ENCODE measurements at places on chromosomes 16 and 17. TPM values are rescaled to one million over a fixed set of nuclear protein-coding genes. Genes with fewer than 3 reads are reported as not detected.

DNA sequence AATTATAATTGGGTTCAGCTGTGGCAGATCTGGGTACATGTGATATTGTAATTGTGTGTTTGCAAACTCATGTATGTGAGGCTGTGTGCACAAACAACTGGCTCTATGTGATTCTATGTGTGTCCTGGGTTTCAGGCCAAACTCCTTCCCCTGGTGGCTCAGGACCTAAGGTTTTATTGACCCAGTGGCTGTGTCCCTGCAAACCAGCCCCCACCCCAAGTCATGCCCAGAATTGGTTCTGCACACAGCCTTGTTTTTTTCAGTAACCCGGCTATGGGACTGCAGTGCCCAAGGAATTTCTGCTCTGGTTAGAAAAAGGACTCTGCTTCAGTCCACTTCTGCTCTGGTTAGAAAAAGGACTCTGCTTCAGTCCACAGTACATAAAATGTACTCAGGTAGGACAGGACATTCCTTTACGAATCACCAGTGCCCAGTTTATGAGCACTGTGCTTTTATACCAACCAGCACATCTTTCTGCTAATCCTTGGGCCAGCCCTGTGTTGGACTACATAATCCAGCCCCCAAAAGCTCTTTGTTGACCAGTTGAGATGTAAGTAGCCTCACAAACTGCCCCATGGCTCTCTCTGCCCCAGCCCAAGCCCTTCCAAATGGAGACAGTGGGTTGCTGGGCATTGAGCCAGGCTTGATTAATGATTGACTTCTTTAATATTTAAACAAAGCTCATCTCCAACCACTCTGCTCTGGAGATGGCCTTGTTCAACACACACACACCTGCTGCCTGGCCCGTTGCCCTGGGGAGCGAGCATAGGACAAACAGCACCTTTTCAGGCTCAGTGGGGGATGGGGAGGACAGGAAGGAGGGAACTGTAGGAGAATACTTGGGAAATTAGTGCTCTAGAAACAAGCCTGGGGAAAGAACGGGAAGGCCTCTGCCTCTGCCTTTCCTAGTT, 2.9 kb upstream of the KCNH6 start:
- DNase-seq, result peak; percentile 82

KCNJ16 gene
- total RNA-seq, result 29.5 TPM

FBXW10 gene
- total RNA-seq, result not detected

- no peak for DNase-seq
Observed at GRCh38 chr16:21698169-21699032, 34.6 kb downstream of the OTOA start.

CIBAR2 gene
- not detected for total RNA-seq

DNA sequence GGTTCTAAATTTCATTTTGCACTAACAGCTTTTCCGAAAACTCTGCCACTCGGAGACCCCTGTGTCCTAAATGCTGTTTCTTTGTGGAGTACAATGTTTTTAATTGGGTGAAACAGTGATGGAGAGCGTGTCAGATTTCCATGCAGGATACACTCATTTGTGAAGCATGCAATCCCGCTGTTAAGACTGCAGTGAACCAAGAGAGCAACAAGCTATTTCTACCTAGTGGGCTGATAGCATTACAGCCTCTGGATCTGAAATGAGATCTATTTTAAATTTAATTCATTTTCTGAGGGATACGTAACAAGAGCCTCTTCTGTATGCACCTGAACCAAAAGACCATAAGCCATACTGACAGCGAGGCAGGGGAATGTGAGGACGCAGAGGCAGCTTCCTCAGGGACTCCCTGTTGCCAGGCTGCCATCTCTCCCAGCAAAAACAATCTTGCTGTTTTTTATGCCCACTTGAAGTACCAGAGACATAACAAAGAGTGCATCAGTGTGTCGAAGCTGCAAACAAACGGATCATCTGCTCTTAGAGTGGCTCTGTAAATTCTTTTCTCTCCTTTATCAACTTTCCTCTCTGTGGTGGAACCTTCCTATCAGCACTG, 199.9 kb upstream of the COX10 start:
- no peak for DNase-seq

WNK4 gene
- 3.6 TPM for total RNA-seq

TMED6 gene
- total RNA-seq, result not detected
